ENCODE measurements at places on chromosomes 16 and 17.

GRCh38 chr17:71902894-71903506 lies 217.8 kb upstream of the SOX9 start:
- no peak for DNase-seq

DNA sequence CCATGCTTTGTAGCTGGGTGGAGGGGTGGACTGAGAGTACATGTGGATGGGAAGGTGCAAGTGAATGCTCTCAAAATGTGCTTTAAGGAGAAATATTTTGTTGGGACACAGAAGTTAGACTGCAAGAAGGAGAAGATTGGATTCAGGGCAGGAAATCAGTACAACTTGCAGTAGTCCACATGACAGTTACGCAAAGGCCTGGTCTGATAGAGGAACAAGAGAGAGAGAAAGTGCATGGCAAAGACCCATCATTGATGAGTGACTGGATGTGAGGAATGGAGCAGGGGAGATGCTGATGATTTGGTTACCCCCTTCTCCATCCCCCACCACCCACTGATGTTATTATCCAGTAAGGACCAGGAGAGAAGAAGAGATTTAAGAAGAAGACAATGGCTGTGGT lies 472.8 kb downstream of the MAF start:
- no peak for DNase-seq

GRCh38 chr16:2773188-2773968 lies 3.7 kb downstream of the ELOB start:
- DNase-seq = no peak

DNA sequence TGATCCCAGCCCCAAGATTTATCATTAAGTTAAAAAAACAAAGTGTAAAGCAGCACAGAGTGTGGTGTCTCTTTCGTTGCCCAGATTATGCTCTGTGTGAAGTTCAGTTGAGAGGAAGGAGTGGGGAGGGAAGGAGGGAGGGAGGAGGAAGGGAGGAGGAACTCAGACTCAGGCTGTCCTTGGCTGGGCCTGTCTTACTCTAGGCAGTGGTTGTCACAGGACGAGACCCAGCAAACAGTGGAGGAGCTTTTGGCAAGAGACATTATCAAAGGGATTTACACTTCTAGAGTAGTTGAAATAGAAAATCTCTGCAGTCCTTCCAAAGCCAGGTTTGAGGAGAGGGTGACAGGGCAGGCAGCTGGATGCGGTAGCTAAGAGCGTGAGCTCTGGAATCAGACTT lies 27.8 kb downstream of the KNOP1 start:
- DNase-seq = peak; percentile 16

- no peak for DNase-seq
Measured at GRCh38 chr16:24915019-24915418, 69.3 kb downstream of the SLC5A11 start.
